ENCODE measurements at places on chromosomes 4 and X.

DNA sequence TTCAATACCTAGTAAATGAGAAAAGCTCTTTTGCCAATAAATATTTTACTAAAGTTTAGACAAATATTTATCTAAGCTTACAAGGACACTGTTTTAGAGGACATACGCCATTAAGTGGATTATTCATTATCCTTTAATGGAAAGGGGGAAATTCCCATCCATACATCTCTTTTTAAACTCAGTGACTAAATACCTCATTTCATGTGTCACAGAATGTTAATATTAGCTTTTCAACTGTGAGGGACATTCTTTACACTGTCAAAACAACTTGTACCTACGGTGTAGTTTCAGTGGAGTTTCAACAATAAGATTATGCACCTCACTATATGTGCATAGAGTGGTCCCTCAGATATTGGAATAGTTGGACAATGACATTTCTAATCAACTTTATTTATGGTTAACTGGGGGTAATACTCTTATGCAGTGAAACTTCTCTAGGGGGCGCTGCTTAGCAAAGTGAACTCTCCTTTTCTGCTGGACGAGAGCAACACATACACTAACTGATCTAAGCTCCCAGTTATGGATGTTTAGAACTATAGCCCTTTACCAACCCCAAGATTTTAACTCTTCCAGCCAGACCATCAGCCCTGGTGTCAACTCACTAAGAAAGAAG is 9.7 kb downstream of the HS6ST2 start:
- DNase-seq = peak; percentile 23

DNA sequence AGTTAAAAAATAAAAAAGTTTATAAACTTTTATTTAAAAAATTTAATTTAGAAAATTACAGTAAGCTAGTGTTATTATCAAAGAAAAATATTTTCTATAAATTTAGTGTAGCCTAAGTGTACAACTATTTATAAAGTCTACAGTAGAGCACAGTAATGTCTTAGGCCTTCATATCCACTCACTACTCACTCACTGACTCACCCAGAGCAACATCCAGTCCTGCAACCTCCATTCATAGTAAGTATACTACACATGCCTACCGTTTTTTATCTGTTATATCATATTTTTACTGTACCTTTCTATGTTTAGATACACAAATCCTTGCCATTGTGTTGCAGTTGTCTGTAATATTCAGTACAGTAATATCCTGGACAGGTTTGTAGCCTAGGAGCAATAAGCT is 129.0 kb upstream of the FAM47B start:
- no peak for DNase-seq

DNA sequence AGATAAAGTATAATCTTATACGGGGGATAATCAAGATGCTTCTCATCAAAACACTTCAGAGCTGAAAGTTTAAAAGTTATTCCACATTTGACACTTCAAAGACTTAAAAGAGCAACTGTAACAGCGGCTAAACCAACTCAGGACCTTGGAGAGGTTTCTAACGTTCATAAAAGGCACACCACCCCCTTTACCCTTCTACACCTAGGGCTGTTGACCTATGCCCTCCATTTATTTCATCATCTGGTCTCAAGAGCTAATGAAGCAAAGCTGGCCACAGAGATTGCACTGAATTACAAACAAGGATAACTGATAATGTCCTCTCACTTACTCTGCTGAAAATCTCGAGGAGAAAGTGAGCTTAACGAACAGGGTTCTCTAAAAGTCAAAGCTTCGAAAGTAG is 1.1 kb upstream of the RPS6KA6 start:
- no peak for DNase-seq

- peak; percentile 44 for DNase-seq
Observed at GRCh38 chrX:135384161-135384836, 37.4 kb upstream of the SMIM10L2A start.

- no peak for DNase-seq
Observed at GRCh38 chrX:44962944-44963343, 90.0 kb downstream of the KDM6A start.

GRCh38 chr4:184536065-184536880 is 61.9 kb upstream of the IRF2 start:
- no peak for DNase-seq

- no peak for DNase-seq
Observed at GRCh38 chr4:156971165-156971675, 379 bp downstream of the PDGFC start.

Data from NB4 (cell line).